ENCODE measurements at places on chromosomes 11 and 22. TPM values are rescaled to one million over a fixed set of nuclear protein-coding genes. Genes with fewer than 3 reads are reported as not detected.

- peak; percentile 41 for DNase-seq
These were observed 6.1 kb upstream of the STIM1 start for GRCh38 chr11:3849297-3849874.

GRCh38 chr22:19691721-19692341, 22.5 kb upstream of the SEPTIN5 start:
- DNase-seq: peak; percentile 60

AQP11 gene
- 5.8 TPM for total RNA-seq

DNA sequence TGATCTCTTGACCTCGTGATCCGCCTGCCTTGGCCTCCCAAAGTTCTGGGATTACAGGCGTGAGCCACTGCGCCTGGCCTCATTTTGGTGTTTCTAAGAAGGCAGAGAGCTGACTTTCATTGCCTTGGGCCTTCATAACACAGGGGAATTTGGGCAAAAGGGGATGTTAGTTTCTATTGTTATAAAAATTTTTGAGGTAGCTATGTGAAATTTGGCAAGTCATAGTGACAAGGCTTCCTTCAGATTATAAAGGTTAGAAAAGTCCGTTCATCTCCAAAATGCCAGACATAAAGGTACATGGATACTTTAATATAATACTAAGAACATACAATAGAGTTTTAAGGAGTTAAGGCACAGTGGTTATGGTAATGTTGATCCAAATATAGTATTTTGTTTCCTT, 17.2 kb downstream of the LDHC start:
- no peak for DNase-seq

DNA sequence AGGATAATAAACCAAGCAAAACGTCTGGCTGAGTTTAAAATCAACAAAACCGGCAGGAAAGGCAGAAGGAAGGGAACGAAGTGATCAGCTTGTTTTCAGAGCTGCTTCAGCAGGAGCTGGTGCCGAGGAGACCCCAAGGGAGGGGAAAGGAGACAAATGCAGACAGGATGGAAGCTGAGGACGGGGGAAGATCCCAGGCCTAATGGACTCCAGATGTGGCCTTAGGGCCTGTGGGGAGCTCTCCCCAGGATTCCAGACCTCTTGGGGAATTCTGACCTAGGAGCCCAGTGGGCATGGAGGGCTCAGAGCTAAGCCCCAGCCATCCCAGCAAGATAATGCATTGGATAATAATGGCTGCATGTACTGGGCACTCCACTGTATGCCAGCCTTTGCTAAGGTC, 211.4 kb upstream of the NARS2 start:
- no peak for DNase-seq

GRCh38 chr22:33984656-33985285, 64.5 kb upstream of the LARGE1 start:
- DNase-seq: no peak

GRCh38 chr11:67262731-67263675, 3.3 kb upstream of the GRK2 start:
- peak; percentile 84 for DNase-seq

DNA sequence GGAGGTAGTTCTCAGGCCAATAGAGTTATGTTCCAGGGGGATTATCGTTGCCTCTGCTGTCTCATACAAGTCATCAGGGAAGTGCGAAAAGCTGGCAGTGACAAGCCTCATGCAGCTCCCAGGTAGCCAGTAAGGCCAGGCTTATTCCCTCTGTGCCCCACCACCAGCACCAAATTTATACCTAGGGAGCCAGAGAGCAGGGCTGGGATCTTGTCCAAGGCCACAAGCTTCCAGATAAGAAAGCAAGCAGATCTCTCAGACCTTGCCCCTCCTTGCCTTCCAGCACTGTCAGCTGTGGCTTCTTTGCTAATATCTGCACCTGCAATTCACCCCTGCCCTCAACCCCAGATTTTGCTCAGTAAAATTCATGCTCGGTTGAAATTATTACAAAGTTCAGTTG, 206.3 kb upstream of the FAT3 start:
- no peak for DNase-seq

DNA sequence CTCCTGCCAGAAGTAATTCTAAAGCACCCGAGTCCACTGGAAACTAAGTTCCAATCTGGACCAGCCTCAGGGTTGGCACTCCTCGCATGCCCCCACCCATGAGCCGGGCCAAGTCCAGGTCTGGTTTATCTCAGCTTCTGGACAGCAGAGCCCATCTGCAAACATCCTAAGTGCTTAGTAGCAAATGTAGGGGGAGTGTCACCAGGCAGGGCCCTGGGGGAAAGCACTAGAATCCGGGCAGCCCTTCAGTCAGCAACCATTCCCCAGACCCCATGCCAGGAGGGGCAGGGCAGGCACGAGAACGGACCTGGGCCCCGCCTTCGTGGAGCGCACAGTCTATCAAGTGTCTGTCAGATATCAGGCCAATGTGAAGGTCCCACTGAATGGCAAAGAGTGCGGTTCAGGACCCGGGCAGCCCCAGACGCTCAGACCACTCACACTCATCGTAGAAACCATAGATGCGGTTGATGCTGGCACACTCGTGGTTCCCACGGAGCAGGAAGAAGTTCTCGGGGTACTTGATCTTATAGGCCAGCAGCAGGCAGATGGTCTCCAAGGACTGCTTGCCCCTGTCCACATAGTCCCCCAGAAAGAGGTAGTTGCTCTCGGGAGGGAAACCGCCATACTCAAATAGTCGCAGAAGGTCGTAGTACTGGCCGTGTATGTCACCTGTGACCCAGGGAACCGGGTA, 1.3 kb downstream of the PPP1CA start:
- DNase-seq: no peak

LSP1 gene
- total RNA-seq: 71.7 TPM

CACNA1I gene
- total RNA-seq: 0.02 TPM

- no peak for DNase-seq
These were observed 13.1 kb upstream of the ACCSL start for GRCh38 chr11:44034639-44035038.

- DNase-seq: no peak
These were observed 90.3 kb downstream of the SOX6 start for GRCh38 chr11:16266021-16266420.

DNA sequence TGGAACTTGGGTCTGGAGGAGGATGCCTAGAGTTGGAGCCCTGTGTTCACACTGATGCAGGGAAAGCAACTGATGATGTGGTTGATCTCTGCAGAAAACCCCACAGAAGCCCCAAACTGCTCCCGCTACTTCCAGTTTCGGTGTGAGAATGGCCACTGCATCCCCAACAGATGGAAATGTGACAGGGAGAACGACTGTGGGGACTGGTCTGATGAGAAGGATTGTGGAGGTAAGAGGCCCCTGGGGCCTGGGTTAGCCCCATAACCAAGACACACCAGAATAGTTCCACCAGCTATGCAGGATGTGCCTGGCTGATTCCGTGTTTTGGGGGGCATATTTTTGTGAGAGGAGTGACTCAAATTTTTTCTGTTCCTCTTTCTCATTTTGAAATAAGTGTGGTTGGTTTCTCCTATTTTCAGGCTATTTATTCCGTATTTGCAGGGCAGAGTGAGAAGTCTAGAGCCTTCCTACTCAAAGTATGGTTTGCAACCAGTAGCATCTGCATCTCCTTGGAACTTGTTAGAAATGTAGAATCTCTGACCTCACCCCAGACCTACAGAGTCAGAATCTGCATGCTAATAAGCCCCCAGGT, 137.3 kb upstream of the SORL1-AS1 start:
- no peak for DNase-seq

KLHDC7B gene
- 0.17 TPM for total RNA-seq

GRCh38 chr11:70091638-70092037, 13.5 kb downstream of the ANO1 start:
- DNase-seq: no peak

YPEL1 gene
- total RNA-seq: 2.7 TPM

GRCh38 chr11:45704635-45705034, 39.2 kb upstream of the CHST1 start:
- no peak for DNase-seq

- peak; percentile 70 for DNase-seq
These were observed 91.2 kb downstream of the LUZP2 start for GRCh38 chr11:24588081-24588480.

- DNase-seq: no peak
These were observed 30.1 kb downstream of the ELMOD1 start for GRCh38 chr11:107621081-107621480.

HTR3A gene
- total RNA-seq: not detected

GRCh38 chr11:47506373-47506772, 46.6 kb downstream of the CELF1 start:
- no peak for DNase-seq

- no peak for DNase-seq
These were observed 9.7 kb downstream of the MRTFA start for GRCh38 chr22:40626851-40627250.

FOLR3 gene
- not detected for total RNA-seq

DNA sequence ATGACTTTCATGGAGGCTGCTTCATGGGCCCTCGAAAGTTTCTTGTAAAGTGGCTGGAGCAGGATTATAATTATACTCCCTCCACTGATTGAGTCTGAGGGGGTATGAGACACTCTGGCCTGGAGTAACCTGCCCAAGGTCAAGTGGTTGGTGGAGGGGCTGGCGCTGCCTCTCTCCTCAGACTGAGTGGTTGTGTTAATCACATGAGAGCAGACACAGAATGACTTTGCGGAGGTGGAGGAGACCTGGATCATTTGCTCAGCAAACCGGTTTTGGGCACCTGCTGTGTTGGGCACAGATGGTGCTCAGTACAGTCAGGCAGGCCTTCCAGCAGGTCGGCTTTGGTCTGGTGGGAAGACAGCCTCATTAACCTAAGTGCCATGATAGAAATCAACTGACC, 11.8 kb downstream of the BCR start:
- no peak for DNase-seq

OR51B4 gene
- 12.8 TPM for total RNA-seq

- no peak for DNase-seq
These were observed 66.8 kb downstream of the TSPAN18 start for GRCh38 chr11:44793350-44794090.

- DNase-seq: no peak
These were observed 552.8 kb upstream of the CHORDC1 start for GRCh38 chr11:90775567-90776165.

- DNase-seq: no peak
These were observed 290.2 kb downstream of the SWAP70 start for GRCh38 chr11:9953994-9954626.

DNA sequence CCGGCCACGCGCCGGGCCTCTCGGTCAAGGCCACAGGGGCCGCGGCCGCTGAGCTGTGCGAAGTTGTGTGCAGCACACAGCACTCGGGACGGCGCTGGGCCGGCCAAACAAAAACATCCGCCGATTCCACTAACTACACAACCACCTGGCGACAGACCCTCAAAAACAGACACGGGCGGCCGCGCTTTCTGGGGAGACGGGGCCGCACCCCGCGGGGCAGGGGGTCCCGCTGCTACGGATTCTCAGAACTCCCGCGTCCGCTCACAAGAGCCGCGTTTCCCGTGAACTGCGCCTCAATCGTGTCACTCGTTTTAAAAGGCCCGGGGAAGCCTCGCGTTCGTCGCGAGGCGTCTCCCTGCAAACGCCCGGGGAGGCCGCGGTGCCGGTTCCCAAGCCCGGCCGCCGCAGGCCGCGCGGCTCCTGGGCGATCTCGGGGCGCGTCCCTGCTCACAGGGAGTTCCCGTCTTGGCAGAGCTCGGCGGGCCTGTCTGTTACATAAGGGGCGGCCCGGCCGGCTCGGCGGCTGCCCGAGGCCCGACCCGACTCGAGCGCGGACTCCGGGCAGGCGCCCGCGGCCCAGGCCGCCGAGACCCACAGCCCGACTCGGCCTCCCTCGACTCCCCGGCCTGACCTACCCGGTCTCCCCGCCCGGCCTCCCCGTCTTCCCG, 936 bp downstream of the BRD1 start:
- no peak for DNase-seq

FAM83F gene
- total RNA-seq: not detected

ANGPTL5 gene
- total RNA-seq: not detected

- DNase-seq: no peak
These were observed 979.7 kb upstream of the FAT3 start for GRCh38 chr11:91244912-91245311.

- DNase-seq: no peak
These were observed 45.3 kb upstream of the ACCSL start for GRCh38 chr11:44002191-44003093.

TSPAN4 gene
- total RNA-seq: 210 TPM

C22orf31 gene
- total RNA-seq: not detected

CARD18 gene
- total RNA-seq: not detected

CYP2D6 gene
- 0.03 TPM for total RNA-seq

Measured in A172 (cell line).